ENCODE measurements at places on chromosomes 7 and 10. TPM values are rescaled to one million over a fixed set of nuclear protein-coding genes. Genes with fewer than 3 reads are reported as not detected.

INA gene
- 14.1 TPM for total RNA-seq

DNA sequence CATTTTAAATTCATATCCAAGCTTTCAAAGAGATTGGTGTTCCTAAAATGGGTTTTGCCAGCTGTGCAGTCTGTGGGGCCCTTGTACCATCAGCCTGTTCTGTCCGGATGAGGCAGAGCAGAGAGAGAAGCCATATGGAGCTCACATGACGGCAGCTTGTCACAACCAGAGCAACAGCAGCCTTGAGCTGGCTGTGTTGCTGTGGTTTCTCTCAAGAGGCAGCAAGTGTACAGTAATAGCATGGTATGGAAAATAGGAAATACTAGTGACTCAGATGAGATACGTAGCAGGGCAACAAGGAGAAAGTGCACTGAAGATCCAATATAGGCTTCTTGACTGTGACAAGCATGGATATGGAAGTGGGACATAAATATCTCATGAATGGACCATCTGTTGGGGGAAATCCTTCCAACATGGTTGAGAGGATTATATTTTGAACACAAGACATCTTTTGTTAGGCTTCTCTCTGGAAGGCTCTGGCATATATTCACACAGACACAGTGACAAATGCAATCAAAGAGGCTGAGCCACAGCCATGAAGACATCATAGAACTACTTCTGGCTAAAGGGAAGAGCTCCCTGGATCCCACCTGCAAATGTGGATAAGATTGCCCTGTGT, 251.0 kb upstream of the TAC1 start:
- DNase-seq: no peak

DNA sequence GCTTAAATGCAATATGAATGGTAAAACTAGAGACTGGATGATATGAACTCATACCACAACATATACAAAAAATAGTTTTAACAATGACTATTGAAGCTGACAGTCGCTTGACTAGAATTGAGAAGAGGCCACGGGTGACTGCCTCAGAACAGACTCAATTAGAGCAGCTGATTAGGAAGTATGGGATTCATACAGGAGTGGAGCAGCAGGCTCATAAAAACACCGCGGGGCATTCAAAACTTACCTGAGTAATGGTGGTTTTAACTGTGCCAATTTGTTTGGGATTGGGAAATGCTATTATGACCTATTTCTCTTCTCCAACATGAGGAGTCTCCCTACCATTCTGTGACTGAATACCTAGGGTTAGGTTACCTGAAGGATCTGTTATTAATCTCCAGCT, 2.1 kb downstream of the CADPS2 start:
- no peak for DNase-seq

GRCh38 chr7:146176860-146177259, 60.3 kb downstream of the CNTNAP2 start:
- no peak for DNase-seq

DNA sequence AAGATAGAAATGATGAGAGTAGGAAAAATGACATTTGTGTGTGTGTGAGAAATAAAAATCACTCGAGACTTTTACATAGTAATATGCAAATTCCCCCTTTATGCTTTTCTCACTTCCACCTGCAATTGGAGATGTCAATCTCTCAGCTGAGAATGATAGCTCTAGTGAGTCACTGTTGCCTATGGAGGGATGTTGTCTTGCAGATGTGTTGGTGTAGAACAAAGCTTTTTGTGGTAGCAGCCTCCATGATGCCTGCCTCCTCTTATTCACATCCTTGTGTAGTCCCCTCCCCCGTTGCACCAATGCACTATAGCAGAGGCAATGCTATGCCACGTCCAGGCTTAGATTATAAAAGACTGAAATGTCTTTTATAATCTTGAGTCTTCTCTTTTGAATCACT, 33.8 kb downstream of the SPAG6 start:
- no peak for DNase-seq

All from A673 (cell line).